Naive thymus-derived CD8-positive, alpha-beta T cell (primary cell): ENCODE measurements at places on chromosomes 6 and 20. TPM values are rescaled to one million over a fixed set of nuclear protein-coding genes. Genes with fewer than 3 reads are reported as not detected.

The TSPO2 gene
- polyA plus RNA-seq, result not detected

The FNDC1 gene
- polyA plus RNA-seq, result not detected

The LY6G6D gene
- not detected for polyA plus RNA-seq

The MAK gene
- 0.09 TPM for polyA plus RNA-seq

The HCK gene
- 0.24 TPM for polyA plus RNA-seq

The ANKRD66 gene
- not detected for polyA plus RNA-seq

The ETV7 gene
- polyA plus RNA-seq, result 0.70 TPM

The EDN3 gene
- polyA plus RNA-seq, result not detected

The CRYBG1 gene
- polyA plus RNA-seq, result 10.1 TPM

The COL10A1 gene
- 0.22 TPM for polyA plus RNA-seq

The TTBK1 gene
- polyA plus RNA-seq, result not detected

The SYCP2 gene
- 1.6 TPM for polyA plus RNA-seq

The PLN gene
- 0.27 TPM for polyA plus RNA-seq

The BCAS4 gene
- 33.5 TPM for polyA plus RNA-seq

The ID4 gene
- not detected for polyA plus RNA-seq

The SPAG4 gene
- 0.30 TPM for polyA plus RNA-seq

The ZMYND8 gene
- polyA plus RNA-seq, result 13.5 TPM

The COL19A1 gene
- polyA plus RNA-seq, result not detected

The HTR1E gene
- not detected for polyA plus RNA-seq

The NCOA7 gene
- polyA plus RNA-seq, result 13.5 TPM

The TMEM244 gene
- 1.7 TPM for polyA plus RNA-seq

The CAP2 gene
- polyA plus RNA-seq, result not detected

The DEFB124 gene
- not detected for polyA plus RNA-seq

The FRS3 gene
- polyA plus RNA-seq, result 2.8 TPM

The ITPA gene
- 72.9 TPM for polyA plus RNA-seq

The RAB44 gene
- not detected for polyA plus RNA-seq

The CBLN4 gene
- not detected for polyA plus RNA-seq

The AURKA gene
- 0.44 TPM for polyA plus RNA-seq

The MYBL2 gene
- not detected for polyA plus RNA-seq
